ENCODE measurements at places on chromosomes 11 and 22. TPM values are rescaled to one million over a fixed set of nuclear protein-coding genes. Genes with fewer than 3 reads are reported as not detected.

DNA sequence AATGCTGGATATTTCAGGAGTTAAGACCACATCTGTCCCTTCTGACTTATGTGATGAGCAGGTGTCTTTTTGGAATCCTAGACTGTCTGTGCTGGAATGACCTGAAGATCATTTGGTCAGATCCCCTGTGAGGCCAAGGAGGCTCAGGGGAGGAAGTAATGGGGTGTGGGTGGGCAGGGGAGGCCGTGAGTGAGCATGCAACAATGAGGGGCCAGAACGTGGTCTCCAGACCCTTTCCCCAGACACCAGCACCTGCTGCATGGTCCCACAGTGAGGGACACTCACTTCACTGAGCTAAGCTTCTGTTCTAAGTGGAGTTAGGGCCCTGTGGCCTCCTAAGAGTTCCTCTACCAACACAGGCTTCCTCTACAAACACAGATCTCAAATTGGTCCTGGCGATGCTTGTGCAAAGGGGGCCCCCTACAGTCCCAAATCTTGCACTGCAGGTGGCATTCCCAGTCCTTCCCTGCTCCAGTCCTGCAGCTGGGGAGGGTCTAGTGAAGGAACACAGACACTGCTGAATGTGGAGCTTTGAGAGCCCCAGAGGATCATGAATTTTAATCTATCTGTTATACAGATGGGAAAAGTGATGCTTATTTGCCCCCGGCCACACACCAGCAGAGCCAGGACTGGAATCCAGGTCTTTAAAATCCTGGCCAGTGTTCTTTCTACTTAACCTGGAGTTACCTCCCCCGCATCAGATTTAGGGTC lies 7.4 kb downstream of the USP2 start:
- H3K27ac ChIP-seq, result no peak overlapping the region
- H3K4me3 ChIP-seq, result no peak overlapping the region
- no peaks in the 10 kb centered on the region for H3K4me1 ChIP-seq
- H3K36me3 ChIP-seq, result no peaks in the 10 kb centered on the region

- peak; percentile 31 for DNase-seq
- H3K4me3 ChIP-seq, result peak overlapping the region; percentile 64
- H3K4me1 ChIP-seq, result peaks cover 34% of the 10 kb centered on the region
Measured at GRCh38 chr11:64742889-64743590, 902 bp downstream of the RASGRP2 start.

GRCh38 chr11:120336641-120337354 lies 585 bp downstream of the ARHGEF12 start:
- peak overlapping the region; percentile 96 for H3K27ac ChIP-seq
- no peaks in the 10 kb centered on the region for H3K27me3 ChIP-seq
- peak; percentile 45 for DNase-seq
- peak overlapping the region; percentile 97 for H3K4me3 ChIP-seq
- H3K4me1 ChIP-seq, result peaks cover 26% of the 10 kb centered on the region

GRCh38 chr11:29480981-29481380 lies 535.8 kb downstream of the KCNA4 start:
- DNase-seq, result no peak
- H3K27ac ChIP-seq, result no peak overlapping the region
- H3K27me3 ChIP-seq, result no peaks in the 10 kb centered on the region
- no peaks in the 10 kb centered on the region for H3K36me3 ChIP-seq

GRCh38 chr11:65662247-65662798 lies 393 bp downstream of the RELA start:
- H3K4me1 ChIP-seq, result peaks cover 10% of the 10 kb centered on the region
- peak overlapping the region; percentile 98 for H3K27ac ChIP-seq
- H3K36me3 ChIP-seq, result peaks cover 17% of the 10 kb centered on the region
- no peaks in the 10 kb centered on the region for H3K27me3 ChIP-seq
- peak overlapping the region; percentile 95 for H3K4me3 ChIP-seq

GRCh38 chr11:129443276-129443675 lies 67.6 kb downstream of the BARX2 start:
- DNase-seq, result no peak
- no peaks in the 10 kb centered on the region for H3K4me1 ChIP-seq
- H3K27ac ChIP-seq, result no peak overlapping the region
- H3K36me3 ChIP-seq, result peaks cover 4% of the 10 kb centered on the region
- H3K27me3 ChIP-seq, result no peaks in the 10 kb centered on the region
- no peak overlapping the region for H3K4me3 ChIP-seq

DNA sequence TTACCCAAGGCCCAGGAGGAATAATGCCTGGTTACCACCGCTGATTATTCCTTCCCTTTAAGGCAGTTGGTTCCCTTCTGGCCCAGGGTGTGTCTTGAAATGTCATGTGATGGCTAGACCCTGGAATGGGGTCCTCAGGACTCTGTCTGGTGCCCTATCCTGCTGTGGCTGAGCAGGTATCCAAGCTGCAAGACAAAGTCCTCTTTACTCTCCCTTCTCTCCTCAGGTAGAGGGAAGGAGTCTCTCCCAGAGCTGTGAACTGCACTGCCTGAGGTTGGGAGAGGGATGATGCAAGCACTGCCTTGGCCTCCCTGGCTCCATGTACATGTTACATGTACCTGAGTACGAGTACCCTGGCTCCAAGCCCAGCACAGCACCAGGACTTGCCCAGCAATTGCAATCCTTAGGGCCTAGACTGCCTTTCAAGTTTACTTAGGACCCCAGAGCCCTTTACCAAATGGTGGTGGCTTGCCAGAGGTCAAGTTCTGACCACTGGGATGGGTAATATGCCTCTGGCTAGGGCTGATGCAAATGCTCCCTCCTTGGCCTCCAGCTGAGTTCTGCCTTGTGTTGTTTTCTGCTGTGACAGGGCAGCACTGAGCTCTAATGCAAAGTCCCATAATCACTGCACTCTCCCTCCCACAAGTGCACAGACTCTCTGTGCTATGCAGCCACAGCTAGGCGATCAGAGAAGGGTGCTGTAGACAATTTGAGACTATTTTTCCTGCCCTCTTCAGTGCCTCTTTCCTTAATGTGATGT lies 20.7 kb upstream of the AQP11 start:
- peaks cover 5% of the 10 kb centered on the region for H3K4me1 ChIP-seq
- no peak overlapping the region for H3K4me3 ChIP-seq
- H3K27ac ChIP-seq, result no peak overlapping the region
- DNase-seq, result peak; percentile 55

- no peaks in the 10 kb centered on the region for H3K36me3 ChIP-seq
- no peak for DNase-seq
- peak overlapping the region; percentile 68 for H3K27ac ChIP-seq
Measured at GRCh38 chr11:66116576-66117361, 46.7 kb downstream of the PACS1 start.

Gene OR10A3
- 0.01 TPM for polyA plus RNA-seq

Gene CYB5R3
- polyA plus RNA-seq, result 70.0 TPM

Gene AIFM3
- polyA plus RNA-seq, result 6.8 TPM

Gene TRIM51
- not detected for polyA plus RNA-seq
